ENCODE measurements at places on chromosomes 16 and 17. TPM values are rescaled to one million over a fixed set of nuclear protein-coding genes. Genes with fewer than 3 reads are reported as not detected.

DNA sequence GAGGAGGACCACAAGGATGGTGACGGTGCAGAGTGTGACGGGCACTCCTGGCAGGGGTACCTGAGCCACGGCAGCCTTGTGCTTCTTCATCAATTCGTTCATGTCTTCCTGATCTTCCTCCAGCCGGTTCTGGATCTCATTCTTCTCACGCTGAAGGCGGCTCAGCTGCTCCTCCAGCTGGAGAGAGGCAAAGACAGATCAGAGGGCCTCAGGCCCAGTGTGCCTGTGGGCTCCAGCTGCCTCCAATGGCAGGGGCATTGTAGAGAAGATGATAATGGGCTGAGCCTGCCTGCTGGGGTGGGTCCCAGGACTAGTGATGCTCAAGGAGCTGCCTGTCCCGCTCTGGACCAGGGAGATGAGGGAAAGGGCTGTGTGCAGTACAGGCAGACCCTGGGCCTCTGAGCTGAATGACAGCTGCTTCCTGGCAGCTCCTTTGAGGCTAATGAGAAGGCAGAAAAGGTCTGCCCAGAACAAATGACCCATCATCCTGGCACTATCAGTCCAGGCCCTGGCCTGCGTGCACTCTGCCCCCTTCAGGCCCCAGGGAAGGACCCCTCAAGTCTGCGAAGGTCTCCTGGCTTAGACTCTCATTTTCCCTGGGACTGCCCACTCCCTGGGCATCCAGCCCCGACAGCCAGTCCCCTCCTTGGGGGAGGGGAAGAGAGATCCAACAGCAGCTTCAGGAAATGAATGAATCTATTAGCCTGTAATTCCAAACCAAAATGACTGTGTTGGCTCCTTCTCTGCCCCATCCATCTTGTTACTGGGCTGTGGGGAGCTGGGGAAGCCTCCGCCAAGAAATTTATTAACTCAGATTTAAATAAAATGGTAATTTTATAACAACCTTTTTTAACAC is 48.0 kb downstream of the PIPOX start:
- no peak for DNase-seq

DNA sequence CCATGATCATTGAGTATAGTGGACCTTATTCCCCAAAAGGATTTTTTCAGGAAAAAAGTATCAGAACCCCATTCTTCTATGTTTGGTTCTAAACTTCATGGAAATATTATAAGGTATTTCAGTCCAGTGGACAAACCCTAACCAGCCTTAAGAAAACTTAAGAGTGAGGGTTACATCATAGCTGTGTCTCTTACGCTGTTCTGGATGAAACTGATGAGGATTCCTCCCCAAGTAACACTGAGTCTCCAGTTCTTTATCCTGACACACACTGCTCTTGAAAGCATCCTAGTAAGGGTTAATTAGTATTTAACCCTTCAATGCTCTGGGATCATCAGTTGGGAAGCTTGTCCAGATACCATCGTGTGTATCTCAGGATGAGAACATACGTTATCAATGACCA is 5.0 kb downstream of the LYRM1 start:
- no peak for DNase-seq

- no peak for DNase-seq
Observed at GRCh38 chr17:38709864-38710603, 5.0 kb downstream of the MLLT6 start.

DNA sequence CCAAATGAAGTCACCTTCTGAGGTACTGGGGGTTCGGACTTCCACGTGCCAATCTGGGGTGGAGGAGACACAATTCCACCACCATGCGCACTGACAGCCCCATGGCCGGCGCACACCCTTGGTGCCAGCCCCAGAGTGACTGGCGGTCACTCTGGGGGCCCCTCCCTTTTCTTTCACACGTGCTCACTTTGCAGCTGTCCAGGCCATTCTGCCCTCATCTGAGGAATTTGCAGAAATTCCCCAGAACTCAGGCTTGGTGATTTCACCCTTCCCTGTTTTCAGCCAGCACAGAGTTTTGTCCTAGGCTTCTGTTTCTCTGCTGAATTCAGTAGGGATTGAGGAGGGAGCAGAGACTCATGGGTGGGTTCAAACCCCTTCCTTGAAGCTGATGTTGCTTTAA is 54.8 kb downstream of the CDRT4 start:
- no peak for DNase-seq

DNA sequence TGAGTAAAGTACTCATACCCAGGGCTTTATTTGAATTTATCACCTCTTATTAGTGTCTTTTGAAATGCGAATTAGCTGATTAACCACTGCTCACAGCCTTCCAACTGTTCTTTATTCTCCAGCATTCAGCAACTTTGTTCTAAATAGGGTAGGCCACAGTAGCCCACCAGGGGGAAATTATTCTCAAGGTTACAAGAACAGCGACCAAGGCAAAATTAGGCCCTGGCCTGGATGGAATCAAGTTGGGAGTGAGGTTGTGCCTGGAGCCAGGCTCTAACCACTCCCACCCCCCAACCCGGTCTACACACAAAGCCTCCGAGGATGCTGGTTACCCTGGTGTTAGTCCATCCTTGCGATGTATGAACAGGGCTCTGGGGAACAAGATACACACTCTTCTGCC is 245.5 kb downstream of the STX8 start:
- DNase-seq: no peak

DNA sequence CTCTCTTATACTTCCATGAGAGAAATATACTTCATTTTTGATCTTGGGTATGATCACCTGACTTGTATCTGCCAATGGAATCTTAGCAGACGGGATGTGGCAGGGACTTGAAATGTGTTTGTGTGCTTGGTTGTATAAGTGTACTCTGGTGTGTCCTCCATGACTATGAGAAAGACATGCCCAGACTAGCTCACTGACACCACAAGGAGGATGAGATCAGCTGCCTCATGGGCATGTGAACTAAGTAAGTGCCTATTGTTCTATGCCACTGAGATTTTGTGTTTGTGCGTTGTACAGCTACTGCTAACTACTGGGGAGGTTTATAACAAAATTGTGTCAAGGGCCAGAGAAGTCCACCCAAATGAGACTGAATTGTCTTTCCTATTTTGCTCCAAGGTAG is 402.2 kb upstream of the SALL1 start:
- no peak for DNase-seq

DNA sequence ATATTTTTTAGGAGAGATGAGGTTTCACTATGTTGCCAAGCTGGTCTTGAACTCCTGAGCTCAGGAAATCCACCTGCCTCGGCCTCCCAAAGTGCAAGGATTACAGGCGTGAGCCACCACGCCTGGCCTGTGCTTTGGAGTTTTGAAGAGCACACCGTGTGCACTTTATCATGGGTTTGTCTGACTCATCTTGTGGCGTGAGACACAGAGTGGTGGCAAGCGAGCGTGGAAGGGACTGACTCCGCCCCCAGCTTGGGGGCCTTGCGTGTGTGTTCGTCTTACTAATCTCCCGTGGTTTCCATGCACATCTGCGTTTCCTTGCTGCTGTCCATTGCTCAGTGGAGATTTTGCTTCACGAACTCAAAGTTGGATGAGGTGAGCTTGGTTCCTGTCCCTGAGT is 22.9 kb downstream of the CRAMP1 start:
- no peak for DNase-seq

DNA sequence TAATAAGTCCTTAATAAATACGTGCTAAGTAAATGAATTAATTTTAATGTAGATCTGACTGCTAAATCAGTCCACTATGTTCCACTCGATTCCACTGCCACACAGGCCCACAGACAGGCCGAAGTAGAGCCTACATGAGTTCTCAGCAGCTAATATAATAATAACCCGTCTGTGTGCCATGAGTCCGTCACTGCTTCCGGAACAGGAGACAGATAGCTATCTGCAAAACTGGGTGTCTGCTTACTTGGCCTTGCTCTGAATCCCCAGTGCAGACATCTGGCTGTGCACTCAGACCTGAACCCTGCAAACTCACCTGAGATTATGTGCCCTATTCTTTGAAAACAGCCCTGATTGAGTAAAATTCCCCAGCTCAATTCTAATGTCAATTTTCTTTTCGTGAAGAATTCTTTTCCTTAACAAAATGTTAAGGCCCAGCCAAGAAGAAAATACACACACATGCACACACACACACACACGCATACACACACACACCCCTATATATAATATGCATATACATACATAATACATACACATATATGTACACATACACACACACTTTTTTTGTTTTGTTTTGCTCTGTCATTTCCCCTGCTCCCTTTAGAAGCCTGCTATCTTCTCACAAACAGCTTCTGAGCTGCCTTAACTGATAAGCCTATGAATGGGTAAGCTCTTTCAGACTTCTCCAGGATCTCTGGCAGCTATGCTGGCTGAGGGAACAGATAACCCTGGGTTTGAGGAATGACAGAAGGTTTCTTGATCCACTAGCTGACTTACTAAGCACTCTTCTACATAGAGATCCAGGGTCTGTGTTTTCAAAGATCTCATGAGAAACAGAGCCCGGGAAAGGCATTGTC is 39.8 kb upstream of the TOM1L1 start:
- DNase-seq: no peak

- DNase-seq: no peak
Observed at GRCh38 chr17:27630607-27631410, at the start of gene LGALS9. Gene LGALS9 (plus strand): TSS chr17:27631188. CDS start chr17:27631266, 78 bp downstream.

GRCh38 chr17:63476854-63477479 is at the start of gene ACE:
Gene ACE (plus strand): TSS chr17:63477061. CDS start chr17:63477095, 34 bp downstream.
- peak; percentile 33 for DNase-seq

DNA sequence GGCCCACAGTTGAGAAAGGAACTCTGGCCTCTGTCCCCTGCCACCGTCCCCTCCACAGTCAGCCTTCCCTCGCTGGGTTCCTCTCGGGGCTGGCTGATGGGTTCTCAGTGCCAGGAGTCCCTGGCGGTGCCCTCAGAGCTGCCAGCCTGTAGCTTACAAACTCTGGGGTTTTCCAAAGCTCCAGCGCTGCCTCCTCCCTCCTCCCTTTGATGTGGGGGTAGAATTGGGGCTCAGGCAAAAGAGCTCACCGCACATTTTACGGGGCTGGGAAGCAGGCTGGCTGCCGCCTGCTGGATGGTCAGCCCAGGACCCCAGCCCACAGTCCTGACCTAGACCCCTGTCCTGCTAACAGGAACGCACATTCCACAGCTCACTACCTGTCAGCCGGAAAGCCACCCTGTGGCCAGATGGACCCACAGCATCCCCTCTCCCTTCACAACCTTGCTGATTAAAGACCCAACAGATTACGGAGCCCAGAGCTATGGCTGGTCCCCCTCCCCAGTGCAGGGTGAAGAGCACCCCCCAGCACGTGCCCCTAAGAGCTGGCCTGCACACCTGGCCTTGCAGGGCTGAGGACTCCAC is 6.0 kb downstream of the VASN start:
- no peak for DNase-seq

DNA sequence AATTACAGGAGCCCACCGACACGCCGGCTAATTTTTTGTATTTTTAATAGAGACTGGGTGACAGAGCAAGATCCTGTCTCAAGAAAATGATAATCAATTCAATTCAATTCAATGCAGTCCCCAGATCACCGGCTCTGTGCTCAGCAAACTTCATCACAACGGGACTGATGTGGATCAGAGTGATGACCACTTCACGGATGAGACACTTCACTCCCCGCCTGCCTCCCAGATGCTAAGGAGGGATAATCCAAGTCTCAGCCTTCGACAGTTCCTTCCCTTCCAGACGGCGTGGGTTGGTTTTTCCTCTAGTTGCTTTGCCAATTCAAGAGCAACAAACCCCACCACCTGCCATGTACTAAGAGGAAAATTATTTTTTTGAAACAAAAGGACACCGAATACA is 93.8 kb downstream of the ZDHHC7 start:
- DNase-seq: no peak

GRCh38 chr17:64001763-64002529 is 3.8 kb downstream of the PRR29 start:
- DNase-seq: no peak

GRCh38 chr16:13426269-13426668 is 493.7 kb upstream of the ERCC4 start:
- DNase-seq: no peak

DNA sequence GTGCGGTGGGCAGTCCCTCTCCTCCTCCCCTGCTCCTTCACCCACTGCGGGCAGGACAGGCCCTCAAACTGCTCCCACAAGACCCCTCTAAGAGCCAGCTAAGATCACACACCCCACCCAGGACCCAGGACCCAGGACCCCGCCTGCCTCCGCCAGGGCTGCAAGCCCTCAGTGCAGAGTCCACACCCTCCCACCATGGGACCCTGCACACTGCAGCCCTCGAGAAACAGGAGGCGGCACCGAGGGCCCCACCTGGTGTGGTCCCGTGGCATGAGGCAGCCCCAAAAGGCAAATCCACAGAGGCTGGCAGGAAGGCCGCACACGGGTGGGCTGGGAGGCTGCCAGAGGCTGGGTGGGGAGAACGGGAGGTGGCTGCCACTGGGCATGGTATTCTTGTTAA is 94.7 kb downstream of the ENGASE start:
- DNase-seq: no peak

GRCh38 chr17:82390015-82390859 is 18.7 kb downstream of the UTS2R start:
- DNase-seq: no peak

GRCh38 chr17:72754513-72754912 is 338.0 kb downstream of the SLC39A11 start:
- no peak for DNase-seq

DNA sequence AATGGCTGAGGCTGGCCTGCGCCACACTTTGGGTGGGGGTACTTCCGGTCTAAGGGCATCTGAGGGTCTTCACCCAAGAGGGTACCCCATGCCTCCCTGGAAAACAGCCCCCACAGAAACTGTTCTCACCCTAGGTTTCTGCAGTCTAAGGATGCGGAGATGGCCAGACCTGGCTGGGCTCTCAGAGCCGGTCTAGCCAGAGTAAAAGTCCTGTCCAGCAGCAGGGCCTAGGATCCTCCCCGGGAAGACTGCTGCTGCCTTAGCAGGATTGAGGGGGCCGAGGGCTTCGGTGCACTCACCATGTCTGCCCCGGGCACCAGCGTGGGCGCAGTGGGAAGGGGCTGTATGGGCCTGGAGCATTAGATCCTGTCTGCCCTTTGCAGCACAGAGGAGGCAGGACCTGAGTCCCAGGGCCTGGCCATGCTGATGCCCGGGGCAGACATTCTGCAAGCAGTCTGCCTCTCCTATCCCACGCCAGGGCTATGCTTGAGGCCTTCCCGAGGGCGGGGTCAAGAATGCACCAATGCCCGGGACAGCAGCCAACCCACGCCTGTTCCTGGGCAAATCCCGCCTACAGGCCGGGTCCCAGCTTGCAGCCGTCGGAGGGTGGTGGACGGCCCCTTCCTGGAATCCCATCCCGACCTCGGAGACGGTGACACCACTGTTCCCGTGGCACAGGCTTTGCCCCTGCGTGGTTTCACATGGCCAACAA is 54.7 kb downstream of the CBFA2T3 start:
- DNase-seq: no peak

Gene GP2
- not detected for total RNA-seq

Gene CD300H
- not detected for total RNA-seq

Gene TMEM98
- total RNA-seq: 84.2 TPM

Gene KRTAP1-5
- not detected for total RNA-seq

Gene SMIM36
- total RNA-seq: not detected

Gene CCDC78
- total RNA-seq: 0.85 TPM

Gene BIRC5
- total RNA-seq: 22.0 TPM
